Activated gamma-delta T cell (primary cell): ENCODE measurements at places on chromosomes 3 and 15.

- DNase-seq: no peak
These were observed 102.0 kb upstream of the BNIP2 start for GRCh38 chr15:59791079-59791478.

- DNase-seq: no peak
These were observed 255.2 kb downstream of the NR2F2 start for GRCh38 chr15:96585484-96586386.

DNA sequence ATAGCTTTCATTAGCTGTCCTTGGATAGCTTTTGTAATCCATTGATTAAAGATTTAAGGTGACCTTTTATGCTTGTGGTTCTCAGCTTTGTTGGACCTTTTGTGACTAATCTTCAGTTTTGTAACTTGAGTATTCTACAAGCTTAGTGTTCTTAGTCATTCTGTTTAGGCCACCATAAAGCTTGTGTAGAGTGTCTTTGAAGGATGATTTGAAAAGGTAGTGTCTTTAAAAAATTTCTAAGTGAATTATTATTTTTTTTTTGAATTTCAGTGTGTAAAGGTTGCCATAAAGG lies 7.5 kb downstream of the MORF4L1 start:
- no peak for DNase-seq

DNA sequence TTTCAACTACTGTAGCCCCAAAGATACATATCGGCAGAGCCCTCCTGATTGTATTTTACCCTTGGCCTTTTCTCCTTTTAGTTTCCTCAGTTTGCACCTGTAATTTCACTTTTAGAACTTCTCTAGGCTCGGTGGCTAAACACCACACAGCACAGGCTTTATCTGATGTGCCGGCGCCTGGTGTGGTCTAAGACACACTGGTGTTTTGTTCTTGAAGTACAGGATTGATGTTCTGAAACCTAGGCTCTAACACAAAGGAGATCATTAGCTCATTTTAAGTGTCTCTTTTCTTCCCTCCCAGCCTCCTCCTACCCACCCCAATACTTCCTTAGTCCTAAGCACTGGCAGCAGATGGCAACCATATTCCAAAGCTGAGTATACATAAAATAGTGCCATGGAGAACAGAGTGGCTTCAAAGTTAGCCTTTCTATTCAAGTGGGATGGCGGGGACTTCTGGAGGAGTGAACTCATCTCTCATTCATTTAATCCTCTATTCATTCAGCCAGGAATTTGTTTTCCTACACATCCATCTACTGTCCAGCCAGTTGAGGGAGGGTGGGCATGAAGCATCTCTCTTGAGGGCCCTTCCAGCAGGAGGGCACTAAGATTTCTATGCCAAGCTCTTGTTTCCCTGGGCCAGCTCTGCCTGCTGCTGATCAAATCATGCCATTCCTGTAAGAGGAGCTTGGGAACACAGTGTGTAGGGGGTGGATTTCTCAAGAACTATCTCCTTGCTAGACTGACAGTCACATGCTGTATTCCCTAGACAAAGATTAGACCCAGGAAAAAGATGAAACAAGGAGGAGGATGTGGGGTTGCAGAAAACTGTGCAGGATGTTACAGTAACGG lies 71.2 kb downstream of the TIGIT start:
- no peak for DNase-seq

GRCh38 chr3:112629425-112629824 lies 11.5 kb downstream of the CCDC80 start:
- DNase-seq: no peak

DNA sequence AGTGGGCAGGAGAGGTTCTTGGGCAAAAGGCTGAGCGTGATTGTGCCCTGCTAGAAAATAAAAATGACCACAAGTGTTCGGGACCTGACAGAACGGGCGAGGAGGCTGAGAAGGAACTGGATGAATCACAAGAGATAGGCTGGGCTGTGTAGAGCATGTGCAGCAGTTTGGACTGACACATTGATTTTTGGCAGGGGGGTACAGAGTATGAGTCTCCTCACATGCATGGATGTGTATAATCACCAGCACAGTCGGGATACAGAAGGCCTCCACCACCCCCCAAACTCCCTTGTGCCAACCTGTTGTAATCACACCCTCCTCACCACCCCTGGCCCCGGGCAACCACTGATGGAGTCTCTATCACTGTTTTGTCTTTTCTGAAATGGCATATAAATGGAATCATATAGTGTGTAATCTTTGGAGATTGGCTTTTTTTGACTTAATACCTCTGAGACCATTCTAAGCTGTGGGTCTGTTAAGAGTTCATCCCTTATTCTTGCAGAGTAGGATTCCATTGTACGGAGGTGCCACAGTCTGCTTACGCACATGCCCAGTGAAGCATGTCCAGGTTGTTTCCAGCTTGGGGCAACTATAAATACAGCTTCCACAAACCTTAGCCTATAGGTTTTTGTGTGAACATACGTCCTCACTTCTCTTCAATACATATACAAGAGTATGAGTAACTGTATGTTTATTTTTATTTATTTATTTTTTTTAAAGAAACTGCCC lies 438.8 kb downstream of the FOXP1 start:
- no peak for DNase-seq

- no peak for DNase-seq
These were observed 23.6 kb downstream of the SETD5 start for GRCh38 chr3:9420850-9421549.

GRCh38 chr3:190556351-190556750 lies 42.5 kb downstream of the IL1RAP start:
- DNase-seq: no peak

DNA sequence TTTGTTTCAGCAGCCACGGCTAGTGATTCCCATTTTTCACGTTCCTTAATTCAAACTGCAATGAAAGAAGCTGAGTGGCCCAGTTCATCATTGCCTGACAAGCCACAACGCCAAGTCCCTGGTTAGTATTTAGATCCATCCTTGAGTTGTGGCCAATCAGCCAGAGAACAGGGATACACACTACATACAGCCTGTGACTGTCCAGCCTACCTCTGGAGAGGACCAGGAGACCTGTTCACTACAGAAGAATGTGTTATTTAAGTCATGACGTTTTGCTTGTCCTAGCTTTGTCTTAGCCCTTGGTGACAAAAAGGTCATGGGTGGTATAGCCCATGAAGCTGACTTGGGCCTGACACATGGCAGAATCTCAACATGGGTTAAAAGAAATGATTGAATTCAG lies 2.7 kb upstream of the TPM1 start:
- DNase-seq: no peak

GRCh38 chr15:100934166-100934565 lies 15.0 kb downstream of the LRRK1 start:
- DNase-seq: no peak

DNA sequence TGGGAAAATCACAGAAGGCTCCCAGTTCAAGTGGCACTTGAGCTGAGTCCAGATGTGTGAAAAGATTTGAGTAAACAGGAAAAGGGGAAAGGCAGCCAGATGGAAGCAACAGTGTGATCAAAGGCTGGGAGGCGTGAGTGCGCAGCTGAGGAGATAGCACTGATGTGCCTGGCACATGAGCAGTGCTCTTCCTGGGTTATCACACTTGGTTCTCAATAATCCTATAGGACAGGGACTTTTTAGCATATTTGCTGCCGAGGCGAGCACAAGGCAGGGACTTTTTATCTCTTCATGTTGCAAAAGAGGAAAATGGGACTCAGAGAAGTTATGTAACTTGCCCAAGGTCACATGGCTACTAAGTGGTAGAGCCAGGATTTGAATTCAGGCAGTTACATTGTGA lies 39.6 kb downstream of the CORO2B start:
- DNase-seq: no peak

DNA sequence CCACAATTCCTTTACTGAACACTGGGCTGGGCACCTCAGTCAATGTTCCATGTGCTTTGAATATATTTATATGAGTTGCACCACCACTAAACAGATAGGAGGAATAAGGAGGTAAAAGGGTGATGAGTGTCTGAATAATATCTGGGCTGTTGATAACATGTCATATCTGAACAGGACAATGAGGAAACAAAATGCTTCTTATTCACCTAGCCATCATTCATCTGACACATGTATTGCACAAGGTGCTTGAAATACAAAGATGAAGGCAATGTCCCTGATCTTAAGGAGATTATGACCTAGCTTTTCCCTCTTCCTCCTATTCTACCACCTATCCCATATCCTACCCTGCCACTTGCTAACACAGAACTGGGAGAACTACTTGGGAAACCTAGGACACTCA lies 8.0 kb upstream of the CERS3 start:
- no peak for DNase-seq

GRCh38 chr3:188979669-188980310 lies 192.0 kb upstream of the TPRG1 start:
- no peak for DNase-seq

DNA sequence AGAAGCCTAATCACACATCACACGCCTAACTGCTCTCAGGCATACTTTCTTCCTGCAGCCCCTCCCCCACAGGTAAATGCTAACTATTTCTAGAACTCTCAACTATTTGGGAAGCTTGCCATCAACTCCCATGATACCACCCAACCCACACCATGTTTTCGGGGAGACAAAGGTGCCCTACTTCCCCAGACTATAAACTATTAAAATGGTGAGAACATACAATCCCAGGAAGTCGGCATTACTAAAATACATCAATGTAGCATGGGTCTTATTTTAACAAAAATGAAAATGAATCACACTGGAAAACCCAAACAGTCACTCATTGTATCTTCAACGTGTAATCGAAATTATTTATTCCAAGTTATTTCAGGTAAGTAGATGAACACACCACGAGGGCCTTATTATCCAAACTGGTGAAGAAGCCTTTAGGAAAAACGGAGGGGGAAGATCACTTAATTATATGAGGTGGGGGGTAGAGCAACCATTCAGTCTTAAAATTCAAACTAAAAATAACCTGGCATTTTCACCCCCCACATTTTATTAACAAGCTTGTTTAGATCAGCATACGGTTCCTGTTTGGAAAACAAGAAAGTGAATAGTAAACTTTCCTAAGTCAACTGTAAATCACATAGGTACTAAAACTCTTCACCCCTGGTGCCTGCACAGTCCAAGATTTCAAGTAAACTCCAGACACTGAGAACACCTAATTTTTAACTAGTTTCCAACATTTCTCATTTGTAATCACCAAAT lies 1.9 kb downstream of the TBL1XR1 start:
- no peak for DNase-seq
